ENCODE measurements at places on chromosomes 12 and 14.

DNA sequence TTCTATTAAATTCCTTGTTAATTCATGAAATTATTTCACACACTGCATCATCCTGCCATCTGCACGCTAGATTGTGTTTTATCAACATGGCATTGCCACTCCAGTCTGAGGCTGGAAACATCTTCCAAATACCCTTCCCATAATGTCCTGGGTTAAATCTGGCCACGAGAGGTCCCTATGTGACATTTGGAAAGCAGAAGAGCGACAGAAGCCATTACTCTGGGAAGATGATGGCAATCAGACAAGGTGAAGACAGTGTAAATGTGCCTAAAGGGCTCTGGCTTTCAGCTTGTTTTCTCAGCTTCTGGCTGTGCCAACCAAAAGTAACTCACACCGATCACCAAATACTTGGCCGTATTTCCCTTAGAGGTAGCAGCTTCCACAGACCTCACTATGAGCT lies 144.8 kb downstream of the CAPZA3 start:
- no peak for ATAC-seq

GRCh38 chr12:108622921-108623514 lies 10.7 kb downstream of the SELPLG start:
- ATAC-seq = no peak

DNA sequence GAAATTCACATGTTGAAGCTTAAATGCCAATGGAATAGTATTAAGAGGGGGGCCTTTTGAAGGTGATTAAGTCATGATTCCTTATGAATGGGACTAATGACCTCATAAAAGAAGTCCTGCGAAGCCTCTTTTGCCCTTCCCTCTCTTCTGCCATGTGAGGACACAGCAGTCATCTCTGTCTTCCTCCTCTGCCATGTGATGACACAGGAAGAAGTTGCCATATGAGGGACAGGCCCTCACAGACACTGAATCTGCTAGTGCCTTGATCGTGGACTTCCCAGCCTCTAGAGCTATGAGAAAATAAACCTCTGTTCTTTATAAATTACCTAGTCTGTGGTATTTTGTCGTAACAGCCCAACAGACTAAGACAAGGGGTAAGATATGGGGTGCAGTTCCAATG lies 100.7 kb downstream of the VCPKMT start:
- ATAC-seq = no peak

DNA sequence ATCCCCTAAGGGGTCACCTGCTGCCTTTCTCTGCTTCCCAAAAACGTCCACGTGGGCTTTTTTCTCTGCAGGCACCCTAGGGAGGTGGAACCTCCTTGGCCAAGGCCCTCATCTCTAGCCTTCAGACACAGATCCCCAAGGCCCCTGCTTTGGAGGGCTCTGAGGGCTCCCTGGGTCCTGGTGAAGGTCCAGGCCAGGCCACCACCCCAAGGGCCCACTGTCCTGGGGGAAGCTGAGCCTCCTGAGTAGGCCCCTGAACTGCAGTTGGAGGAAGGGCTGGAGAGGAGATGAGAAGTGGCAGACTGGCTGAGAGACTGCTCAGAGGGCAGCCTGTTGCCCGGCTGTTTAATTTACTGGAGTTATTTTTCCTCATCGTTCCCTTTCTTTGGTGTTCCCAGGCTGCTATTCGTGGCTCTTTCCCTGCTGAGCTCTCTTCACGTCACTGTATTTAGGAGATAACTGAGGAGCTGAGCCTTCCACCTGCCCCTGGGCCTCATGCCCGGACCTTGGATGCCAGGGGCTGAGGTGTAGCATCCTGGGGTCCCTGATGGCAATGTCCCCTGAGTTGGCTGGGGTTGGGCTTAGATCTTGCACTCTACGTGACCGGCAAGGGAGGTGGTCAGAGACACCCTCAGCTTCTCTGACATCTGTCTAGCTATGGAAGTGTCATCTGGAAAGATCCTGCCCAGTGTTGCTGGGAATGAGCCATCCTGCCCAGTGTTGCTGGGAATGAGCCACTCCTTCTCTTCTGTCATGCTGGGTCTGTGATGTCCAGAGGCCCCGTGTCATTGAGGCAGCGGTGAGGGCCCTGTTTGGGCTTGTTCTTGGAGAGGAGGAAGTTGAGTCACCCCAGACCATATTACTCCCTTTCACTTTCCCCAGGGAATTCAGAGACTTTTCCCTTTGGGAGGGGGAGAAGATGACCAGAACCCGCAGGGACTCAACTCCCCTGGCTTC lies 139.8 kb downstream of the TSPAN9 start:
- no peak for ATAC-seq

DNA sequence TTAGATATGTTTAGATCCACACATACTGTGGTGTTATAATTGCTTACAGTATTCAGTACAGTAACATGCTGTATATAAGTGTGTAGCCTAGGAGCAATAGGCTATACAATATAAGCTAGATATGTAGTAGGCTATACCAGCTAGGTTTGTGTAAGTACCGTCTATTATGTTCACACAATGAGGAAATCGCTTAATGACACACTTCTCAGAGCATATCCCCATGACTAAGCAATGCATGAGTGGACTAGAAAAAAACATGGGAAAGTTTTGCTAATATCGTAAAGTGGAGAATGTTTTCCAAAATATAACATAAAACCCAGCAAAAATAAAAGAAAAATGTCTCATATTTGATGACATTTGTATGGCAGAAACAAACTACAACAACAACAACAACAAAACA lies 27.3 kb downstream of the AKAP3 start:
- no peak for ATAC-seq

All from motor neuron (in vitro differentiated cells).